A549 (cell line): ENCODE measurements at places on chromosomes 13 and 19. TPM values are rescaled to one million over a fixed set of nuclear protein-coding genes. Genes with fewer than 3 reads are reported as not detected.
A peak's percentile ranks its signal among the peaks of the same experiment; 100 is the strongest.

SIX5 gene
- polyA plus RNA-seq, result 19.6 to 24.7 TPM (median 24.7 TPM) in 3 replicates

MBD3L2 gene
- polyA plus RNA-seq, result not detected in 3 replicates

CNFN gene
- 33.2 to 44.6 TPM (median 33.6 TPM) in 3 replicates for polyA plus RNA-seq

- DNase-seq, result no peak
Measured at GRCh38 chr13:36834299-36834698, 15.3 kb downstream of the RFXAP start.

GRCh38 chr19:41324921-41325639 is 15.1 kb downstream of the CCDC97 start:
- peak; percentile 83 for DNase-seq
